ENCODE measurements at places on chromosomes 3 and 15. TPM values are rescaled to one million over a fixed set of nuclear protein-coding genes. Genes with fewer than 3 reads are reported as not detected.

- no peaks in the 10 kb centered on the region for H3K36me3 ChIP-seq
- peak overlapping the region; percentile 59 for H3K4me3 ChIP-seq
- H3K27me3 ChIP-seq = no peaks in the 10 kb centered on the region
- DNase-seq = no peak
Observed at GRCh38 chr3:48655606-48656005, 7.1 kb downstream of the CELSR3 start.

DNA sequence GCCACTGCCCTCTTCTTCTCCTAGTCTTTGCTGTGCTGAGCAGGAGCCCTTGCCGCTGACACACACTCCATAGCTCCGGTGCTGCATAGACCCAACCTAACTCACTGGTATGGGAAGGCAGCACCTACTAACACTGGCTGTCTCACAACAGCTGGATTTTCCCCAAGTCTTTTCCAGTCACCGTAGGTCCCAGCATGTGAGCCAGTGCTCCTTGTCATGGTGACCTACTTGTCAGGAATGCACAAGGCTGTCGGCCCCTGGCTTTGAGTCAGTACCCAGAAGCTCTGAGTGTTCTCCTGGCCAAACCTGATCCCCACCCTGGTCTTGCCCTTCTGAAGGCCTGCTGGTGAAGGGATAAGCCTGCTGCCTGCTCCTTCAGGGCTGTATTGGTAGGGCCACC lies 25.7 kb downstream of the AMOTL2 start:
- no peak overlapping the region for H3K4me3 ChIP-seq
- H3K4me1 ChIP-seq = peaks cover 30% of the 10 kb centered on the region
- peak; percentile 56 for DNase-seq
- peak overlapping the region; percentile 16 for H3K27ac ChIP-seq
- H3K27me3 ChIP-seq = no peaks in the 10 kb centered on the region

- H3K36me3 ChIP-seq = no peaks in the 10 kb centered on the region
- no peak overlapping the region for H3K27ac ChIP-seq
- no peak for DNase-seq
- H3K27me3 ChIP-seq = no peaks in the 10 kb centered on the region
Observed at GRCh38 chr3:130820976-130821375, 72.9 kb upstream of the ATP2C1 start.

DNA sequence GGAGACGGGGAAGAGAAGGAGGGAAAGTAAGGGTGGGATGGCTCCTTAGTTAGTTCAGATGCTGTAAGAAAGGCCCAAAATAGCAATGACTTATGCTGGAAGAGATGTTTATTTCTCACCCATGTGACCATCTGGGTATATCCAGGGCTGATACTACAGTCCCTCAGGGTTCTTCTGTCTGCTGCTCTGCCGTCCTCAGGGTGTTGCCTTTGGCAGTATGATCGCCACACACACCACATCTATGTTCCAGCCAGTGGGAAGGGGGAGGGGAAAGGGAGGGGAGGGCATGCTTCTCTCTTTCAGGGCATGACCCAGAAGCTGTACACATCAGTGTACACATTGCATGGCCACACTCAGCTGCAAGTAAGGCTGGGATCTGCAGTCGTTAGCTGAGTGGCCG lies 10.2 kb downstream of the CD276 start:
- H3K4me3 ChIP-seq = no peak overlapping the region
- H3K36me3 ChIP-seq = no peaks in the 10 kb centered on the region
- no peaks in the 10 kb centered on the region for H3K4me1 ChIP-seq
- no peak for DNase-seq
- H3K27ac ChIP-seq = no peak overlapping the region

DNA sequence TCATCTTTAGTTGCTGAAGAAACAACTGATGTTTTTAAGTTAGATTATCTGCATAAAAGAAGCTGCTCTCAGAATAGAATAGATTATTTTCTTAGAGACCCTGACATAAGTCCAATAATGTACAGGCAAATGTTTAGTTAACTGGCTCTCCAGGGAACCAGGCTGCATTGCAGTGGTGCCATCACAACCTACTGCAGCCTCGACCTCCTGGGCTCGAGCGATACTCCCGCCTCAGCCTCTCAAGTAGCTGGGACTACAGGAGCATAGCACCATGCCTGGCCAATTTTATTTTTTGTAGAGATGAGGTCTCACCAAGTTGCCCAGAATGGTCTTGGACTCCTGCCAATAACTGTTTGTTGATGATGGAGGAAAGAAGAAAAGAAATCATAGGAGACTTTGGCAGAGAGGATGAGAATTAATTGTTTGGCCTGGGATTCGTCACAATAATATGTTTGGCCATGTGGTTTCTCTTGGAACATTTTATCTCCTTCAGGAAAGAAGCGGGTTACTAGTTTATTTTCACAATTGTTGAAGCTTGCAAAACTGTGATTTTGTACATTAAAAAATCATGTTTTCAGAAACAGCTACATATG lies 429.2 kb downstream of the CADM2 start:
- no peaks in the 10 kb centered on the region for H3K27me3 ChIP-seq
- H3K4me3 ChIP-seq = no peak overlapping the region
- no peaks in the 10 kb centered on the region for H3K36me3 ChIP-seq
- no peaks in the 10 kb centered on the region for H3K4me1 ChIP-seq
- no peak for DNase-seq

GRCh38 chr15:62440362-62441105 lies 275.4 kb upstream of the C2CD4B start:
- H3K4me3 ChIP-seq = no peak overlapping the region
- no peaks in the 10 kb centered on the region for H3K36me3 ChIP-seq
- DNase-seq = no peak
- no peaks in the 10 kb centered on the region for H3K4me1 ChIP-seq
- H3K27me3 ChIP-seq = no peaks in the 10 kb centered on the region

STRA6 gene
- total RNA-seq = not detected

CLDN11 gene
- total RNA-seq = 2.3 TPM

CCRL2 gene
- total RNA-seq = 0.97 TPM

CLDN18 gene
- total RNA-seq = 0.04 TPM

- H3K4me1 ChIP-seq = no peaks in the 10 kb centered on the region
- no peak for DNase-seq
- no peaks in the 10 kb centered on the region for H3K27me3 ChIP-seq
Observed at GRCh38 chr3:69137412-69137811, 15.0 kb upstream of the LMOD3 start.

GRCh38 chr3:155420406-155420805 lies 126.9 kb upstream of the STRIT1 start:
- H3K4me3 ChIP-seq = no peak overlapping the region
- no peaks in the 10 kb centered on the region for H3K36me3 ChIP-seq

GRCh38 chr15:92306663-92307062 lies 87.0 kb upstream of the ST8SIA2 start:
- H3K27me3 ChIP-seq = no peaks in the 10 kb centered on the region
- DNase-seq = no peak
- no peak overlapping the region for H3K27ac ChIP-seq
- H3K36me3 ChIP-seq = no peaks in the 10 kb centered on the region

CAPN3 gene
- total RNA-seq = 2.7 TPM

GRCh38 chr15:41895491-41895890 lies 1.6 kb upstream of the SPTBN5 start:
- no peak overlapping the region for H3K4me3 ChIP-seq
- no peaks in the 10 kb centered on the region for H3K27me3 ChIP-seq
- H3K4me1 ChIP-seq = peaks cover 10% of the 10 kb centered on the region
- peak overlapping the region; percentile 57 for H3K27ac ChIP-seq
- DNase-seq = no peak

GRCh38 chr15:48671103-48672022 lies 25.9 kb upstream of the FBN1 start:
- no peaks in the 10 kb centered on the region for H3K36me3 ChIP-seq
- H3K27me3 ChIP-seq = no peaks in the 10 kb centered on the region

CLPX gene
- total RNA-seq = 22.4 TPM

- no peaks in the 10 kb centered on the region for H3K4me1 ChIP-seq
- no peaks in the 10 kb centered on the region for H3K36me3 ChIP-seq
- DNase-seq = no peak
- H3K27me3 ChIP-seq = no peaks in the 10 kb centered on the region
Observed at GRCh38 chr3:55341502-55342031, 145.5 kb downstream of the WNT5A start.

- H3K4me3 ChIP-seq = no peak overlapping the region
- H3K36me3 ChIP-seq = no peaks in the 10 kb centered on the region
- H3K27ac ChIP-seq = peak overlapping the region; percentile 54
Observed at GRCh38 chr3:195906865-195907683, 1.3 kb downstream of the TNK2 start.

GRCh38 chr15:56871185-56871584 lies 47.3 kb upstream of the TCF12 start:
- no peak overlapping the region for H3K27ac ChIP-seq
- H3K4me3 ChIP-seq = no peak overlapping the region
- DNase-seq = no peak
- H3K4me1 ChIP-seq = peaks cover 2% of the 10 kb centered on the region
- no peaks in the 10 kb centered on the region for H3K27me3 ChIP-seq

GRCh38 chr3:30302027-30302426 lies 304.4 kb upstream of the TGFBR2 start:
- H3K4me1 ChIP-seq = no peaks in the 10 kb centered on the region
- no peak for DNase-seq
- no peak overlapping the region for H3K4me3 ChIP-seq
- no peaks in the 10 kb centered on the region for H3K27me3 ChIP-seq
- no peak overlapping the region for H3K27ac ChIP-seq
- no peaks in the 10 kb centered on the region for H3K36me3 ChIP-seq

DNA sequence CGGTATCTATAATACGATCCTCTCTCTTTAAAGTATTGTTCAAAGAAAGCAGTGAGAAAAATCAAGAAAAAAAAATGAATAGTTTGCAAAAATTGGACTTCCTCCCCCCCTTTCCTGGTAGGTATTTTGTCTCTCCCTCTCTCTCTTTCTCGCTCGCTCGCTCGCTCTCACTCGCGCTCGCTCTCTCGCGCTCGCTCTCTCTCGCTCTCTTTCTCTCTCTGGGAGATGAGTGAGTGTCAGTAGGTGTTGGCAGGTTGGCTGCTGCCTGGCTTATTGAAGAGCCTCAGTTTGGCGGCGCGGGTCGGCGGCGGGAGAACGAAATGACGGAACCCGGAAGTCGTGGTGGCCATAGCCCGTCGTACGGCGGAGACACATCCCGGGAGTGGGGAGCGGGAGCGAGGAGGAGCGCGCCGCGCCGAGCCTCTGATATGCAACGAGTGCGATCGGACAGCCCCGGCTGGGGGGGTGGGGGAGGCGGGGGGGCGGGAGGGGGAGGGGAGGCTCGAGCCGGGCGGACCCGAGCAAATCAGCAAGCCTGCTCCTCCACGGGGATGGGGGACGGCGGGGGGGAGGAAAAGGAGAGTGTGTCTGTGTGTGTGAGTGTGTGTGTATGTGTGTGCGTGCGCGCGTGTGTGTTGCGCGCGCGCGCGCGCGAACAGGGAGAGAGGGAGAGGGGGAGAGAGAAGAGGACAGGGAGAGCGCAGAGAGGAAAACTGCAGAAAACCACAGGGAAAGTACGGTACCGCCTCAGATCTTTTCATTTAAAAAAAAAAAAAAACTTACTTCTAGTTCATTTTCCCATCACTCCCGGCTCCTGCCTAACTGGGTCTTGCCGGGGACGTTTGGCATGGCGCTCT lies at the start of gene MEIS2:
MEIS2 (minus strand) TSS at position 441 of the 857 bp plus-strand sequence. CDS start 1,083 bp downstream, outside the sequence.
- no peaks in the 10 kb centered on the region for H3K36me3 ChIP-seq
- peak within 1 kb of the TSS; percentile 71 for H3K4me3 ChIP-seq
- H3K27me3 ChIP-seq = no peaks in the 10 kb centered on the region
- H3K27ac ChIP-seq = peak within 1 kb of the TSS; percentile 96

GRCh38 chr3:193998123-193998448 lies 137.9 kb upstream of the HES1 start:
- no peaks in the 10 kb centered on the region for H3K27me3 ChIP-seq
- H3K27ac ChIP-seq = no peak overlapping the region
- no peak overlapping the region for H3K4me3 ChIP-seq
- no peaks in the 10 kb centered on the region for H3K4me1 ChIP-seq
- H3K36me3 ChIP-seq = no peaks in the 10 kb centered on the region

DNA sequence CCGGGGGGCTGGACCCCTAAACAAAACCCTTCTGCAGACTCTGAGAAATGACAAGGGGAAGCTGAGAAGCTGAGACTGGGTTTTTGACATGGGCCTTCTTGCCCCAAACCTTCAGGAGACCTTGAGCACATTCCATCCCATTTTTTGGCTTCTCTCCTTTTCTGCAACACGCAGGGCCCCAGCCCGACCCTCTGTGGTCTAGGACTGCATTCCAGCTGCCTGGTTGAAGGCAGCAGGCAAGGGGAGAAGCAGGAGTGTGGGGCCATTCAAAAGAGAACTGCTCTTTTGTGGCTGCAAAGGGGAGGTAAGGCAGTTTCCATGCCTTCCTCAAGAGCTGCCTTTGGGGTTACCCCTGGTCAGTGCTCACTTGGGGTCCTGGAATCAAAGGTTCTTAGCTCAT lies 263.0 kb downstream of the TLE3 start:
- no peak for DNase-seq
- H3K4me1 ChIP-seq = no peaks in the 10 kb centered on the region
- no peak overlapping the region for H3K4me3 ChIP-seq
- no peak overlapping the region for H3K27ac ChIP-seq
- no peaks in the 10 kb centered on the region for H3K27me3 ChIP-seq

DNA sequence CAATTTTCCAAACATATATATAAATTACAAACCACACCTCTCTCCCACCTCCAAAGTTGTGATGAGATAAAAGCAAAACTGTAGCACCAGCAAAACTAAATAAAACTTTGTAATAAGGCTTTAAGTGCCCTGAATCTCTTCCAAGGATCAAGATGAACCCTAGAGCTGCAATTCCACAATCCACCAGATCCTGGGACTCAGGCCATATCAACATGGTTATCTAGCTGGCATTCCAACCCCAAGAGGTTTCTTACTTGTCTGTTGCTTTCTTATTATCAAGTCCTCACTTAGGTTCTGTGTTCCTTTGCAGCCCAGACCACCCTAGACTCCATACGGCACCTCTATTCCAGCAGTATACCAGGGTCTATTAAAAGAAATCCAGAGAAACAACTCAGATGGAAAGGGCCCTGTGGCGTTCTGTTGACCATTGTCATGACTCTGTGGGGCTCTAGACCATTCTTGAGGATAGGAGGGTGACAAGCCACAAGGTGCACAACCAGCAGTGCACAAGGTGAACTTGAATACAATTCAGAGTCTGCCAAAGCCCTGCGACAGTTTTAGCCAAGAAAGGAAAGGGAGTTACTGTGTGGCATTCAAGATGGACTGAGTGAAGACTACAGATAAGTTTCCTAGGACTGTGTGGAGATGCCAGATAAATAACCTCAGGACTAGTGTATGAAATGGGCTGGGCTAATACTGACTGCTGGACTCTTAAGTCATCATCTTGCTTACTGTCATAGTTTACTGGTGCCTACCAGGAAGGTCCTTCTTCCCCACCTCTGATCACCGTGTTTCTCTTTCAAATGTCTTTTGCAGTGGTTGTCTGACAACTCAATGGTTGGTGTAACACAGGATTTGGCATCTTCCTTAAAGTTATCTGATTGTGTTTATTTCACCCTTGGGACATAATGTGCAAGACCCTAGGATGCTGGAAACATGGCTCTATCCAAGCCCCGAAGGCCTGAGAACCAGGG lies 27.2 kb downstream of the ACKR2 start:
- no peak overlapping the region for H3K27ac ChIP-seq
- no peaks in the 10 kb centered on the region for H3K4me1 ChIP-seq
- no peak overlapping the region for H3K4me3 ChIP-seq
- H3K36me3 ChIP-seq = no peaks in the 10 kb centered on the region

GRCh38 chr3:43348350-43348749 lies 62.0 kb downstream of the SNRK start:
- H3K4me1 ChIP-seq = peaks cover 11% of the 10 kb centered on the region
- peaks cover 19% of the 10 kb centered on the region for H3K36me3 ChIP-seq
- H3K27ac ChIP-seq = no peak overlapping the region
- no peaks in the 10 kb centered on the region for H3K27me3 ChIP-seq
- H3K4me3 ChIP-seq = no peak overlapping the region

GRCh38 chr15:39748276-39748675 lies 34.4 kb downstream of the FSIP1 start:
- no peak overlapping the region for H3K4me3 ChIP-seq
- H3K27me3 ChIP-seq = no peaks in the 10 kb centered on the region
- no peak for DNase-seq
- H3K36me3 ChIP-seq = no peaks in the 10 kb centered on the region

Data from pancreas (tissue), 10 donors.